ENCODE measurements at places on chromosomes 7 and 10.
A peak's percentile ranks its signal among the peaks of the same experiment; 100 is the strongest.

DNA sequence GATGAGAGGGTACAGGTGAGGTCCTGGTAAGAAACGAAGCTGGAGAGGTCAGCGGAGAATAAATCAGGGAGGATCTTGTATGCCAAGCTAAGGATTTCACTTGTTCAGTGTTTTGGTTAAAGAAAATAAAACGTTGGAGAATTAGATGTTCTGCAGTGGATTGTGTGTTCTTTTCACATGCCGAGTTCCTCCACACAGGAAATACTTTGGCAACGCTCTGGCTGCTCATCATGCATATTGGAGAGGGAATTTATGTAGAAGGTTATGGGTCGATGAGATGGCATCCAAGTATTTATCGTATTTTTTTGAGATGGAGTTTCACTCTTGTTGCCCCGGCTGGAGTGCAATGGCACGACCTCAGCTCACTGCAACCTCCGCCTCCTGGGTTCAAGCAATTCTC, 11.0 kb downstream of the RPS24 start:
- DNase-seq, result no peak

- no peak for DNase-seq
These were observed 550 bp upstream of the CALU start for GRCh38 chr7:128738570-128739047.

- no peak for DNase-seq
These were observed 700.0 kb upstream of the PCDH15 start for GRCh38 chr10:55500931-55501559.

DNA sequence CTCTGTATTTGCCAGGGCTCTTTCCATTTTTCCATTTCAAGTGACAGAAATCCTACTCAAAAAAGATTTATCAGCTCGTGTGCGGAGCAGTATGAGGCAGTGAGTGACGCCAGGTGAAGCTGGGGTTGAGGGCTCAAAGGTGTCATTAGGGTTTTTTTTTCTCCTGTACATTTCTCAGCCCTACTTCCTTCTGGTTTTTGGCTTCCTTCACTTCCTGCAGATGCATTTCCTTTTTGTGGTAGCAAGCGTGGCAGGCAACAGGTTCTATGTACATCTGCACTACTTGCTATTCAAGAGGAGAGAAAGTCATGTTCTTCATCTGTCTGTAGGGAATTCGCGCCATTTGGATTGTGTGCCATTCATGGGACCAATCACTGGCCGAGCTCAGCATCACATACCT, 52.8 kb upstream of the AOAH start:
- peak; percentile 45 for DNase-seq
